ENCODE measurements at places on chromosomes 2 and 18. TPM values are rescaled to one million over a fixed set of nuclear protein-coding genes. Genes with fewer than 3 reads are reported as not detected.

DNA sequence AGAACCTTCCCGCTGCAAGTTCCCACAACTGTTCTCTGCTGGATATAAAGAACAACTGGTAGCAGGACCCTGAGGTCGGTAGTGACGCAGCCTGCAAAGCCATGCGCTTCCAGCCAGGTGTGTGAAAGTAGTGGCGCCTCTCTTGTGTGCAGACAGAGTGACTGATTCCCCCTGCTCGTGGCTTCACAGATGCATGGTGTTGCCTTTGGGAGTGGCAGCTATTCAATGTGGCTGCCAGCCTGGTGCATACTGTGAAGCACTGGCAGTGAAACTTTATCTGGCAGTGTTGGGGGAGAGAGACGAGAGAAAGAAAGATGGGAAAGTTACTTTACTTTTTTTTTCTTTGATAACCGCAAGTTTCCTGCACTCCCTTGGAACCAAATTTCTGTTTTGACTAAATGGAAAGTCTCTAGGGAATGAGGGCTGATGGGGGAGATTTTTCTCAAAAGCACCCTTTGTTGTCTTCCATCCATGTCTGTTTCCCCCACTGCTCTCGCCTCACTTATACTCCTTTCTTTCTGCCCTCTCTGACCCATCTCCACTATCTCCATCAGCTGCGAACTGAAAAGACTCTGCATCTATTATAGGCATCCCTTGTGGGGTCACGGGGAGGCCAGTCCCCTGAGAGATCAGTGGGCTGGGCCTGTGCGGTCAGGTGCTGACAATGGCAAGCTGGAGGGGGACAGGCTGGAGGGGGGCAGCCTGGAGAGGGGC, 90.0 kb upstream of the TNP1 start:
- no peak for DNase-seq
- no peaks in the 10 kb centered on the region for H3K36me3 ChIP-seq
- no peak overlapping the region for H3K4me3 ChIP-seq
- no peaks in the 10 kb centered on the region for H3K27me3 ChIP-seq
- H3K4me1 ChIP-seq, result no peaks in the 10 kb centered on the region
- H3K27ac ChIP-seq, result no peak overlapping the region

DNA sequence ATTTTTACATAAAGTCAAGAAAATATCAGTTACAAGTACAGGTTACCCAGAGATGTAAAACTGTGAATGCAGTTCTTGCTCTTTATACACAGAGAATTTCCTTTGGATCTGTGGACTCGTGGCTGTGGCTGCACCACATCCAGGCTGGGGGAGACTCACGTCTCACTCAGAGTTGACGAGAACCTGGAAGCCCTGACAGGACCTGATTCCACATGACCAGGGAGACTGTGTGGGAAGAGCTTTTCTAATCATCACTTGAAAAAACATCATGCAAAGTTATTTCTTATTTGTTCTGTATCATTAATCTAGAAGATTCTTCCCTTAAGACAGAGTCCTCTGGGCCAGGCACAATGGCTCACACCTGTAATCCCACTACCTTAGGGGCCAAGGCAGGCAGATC, 1159.0 kb downstream of the RPIA start:
- H3K4me1 ChIP-seq, result no peaks in the 10 kb centered on the region
- H3K27me3 ChIP-seq, result no peaks in the 10 kb centered on the region
- no peak for DNase-seq
- H3K4me3 ChIP-seq, result no peak overlapping the region
- no peak overlapping the region for H3K27ac ChIP-seq

DNA sequence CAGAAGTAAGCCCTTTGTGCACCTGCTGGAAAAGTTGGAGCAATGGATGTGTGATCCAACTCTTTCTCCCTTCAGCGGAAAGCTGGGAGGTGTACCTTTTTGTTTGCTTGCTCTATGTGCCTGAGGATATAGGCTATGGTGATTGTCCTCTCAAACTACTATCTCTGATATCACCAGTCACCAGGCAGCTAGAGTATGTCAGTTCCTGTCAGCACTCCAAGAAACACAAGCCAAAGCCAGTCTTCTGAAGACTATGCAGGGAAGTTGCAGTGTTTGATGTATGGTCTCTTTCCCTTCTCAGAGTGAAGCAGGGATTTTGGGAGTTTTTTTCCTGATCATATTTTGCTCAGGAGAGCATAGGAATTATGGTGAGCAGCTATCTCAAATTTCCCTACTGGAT, 146.4 kb downstream of the PTH2R start:
- H3K36me3 ChIP-seq, result no peaks in the 10 kb centered on the region
- H3K27me3 ChIP-seq, result no peaks in the 10 kb centered on the region
- no peak overlapping the region for H3K27ac ChIP-seq
- H3K4me1 ChIP-seq, result no peaks in the 10 kb centered on the region
- H3K4me3 ChIP-seq, result no peak overlapping the region
- DNase-seq, result no peak

- H3K4me3 ChIP-seq, result peak overlapping the region; percentile 67
- H3K4me1 ChIP-seq, result peaks cover 8% of the 10 kb centered on the region
- no peaks in the 10 kb centered on the region for H3K36me3 ChIP-seq
- H3K27me3 ChIP-seq, result no peaks in the 10 kb centered on the region
- peak overlapping the region; percentile 34 for H3K27ac ChIP-seq
Observed at GRCh38 chr2:25339791-25340180, 1.9 kb downstream of the DNMT3A start.

- no peaks in the 10 kb centered on the region for H3K27me3 ChIP-seq
- peak; percentile 4 for DNase-seq
- no peak overlapping the region for H3K27ac ChIP-seq
- peaks cover 10% of the 10 kb centered on the region for H3K4me1 ChIP-seq
- H3K36me3 ChIP-seq, result no peaks in the 10 kb centered on the region
- no peak overlapping the region for H3K4me3 ChIP-seq
Observed at GRCh38 chr2:159066541-159067156, 98.2 kb downstream of the TANC1 start.

DNA sequence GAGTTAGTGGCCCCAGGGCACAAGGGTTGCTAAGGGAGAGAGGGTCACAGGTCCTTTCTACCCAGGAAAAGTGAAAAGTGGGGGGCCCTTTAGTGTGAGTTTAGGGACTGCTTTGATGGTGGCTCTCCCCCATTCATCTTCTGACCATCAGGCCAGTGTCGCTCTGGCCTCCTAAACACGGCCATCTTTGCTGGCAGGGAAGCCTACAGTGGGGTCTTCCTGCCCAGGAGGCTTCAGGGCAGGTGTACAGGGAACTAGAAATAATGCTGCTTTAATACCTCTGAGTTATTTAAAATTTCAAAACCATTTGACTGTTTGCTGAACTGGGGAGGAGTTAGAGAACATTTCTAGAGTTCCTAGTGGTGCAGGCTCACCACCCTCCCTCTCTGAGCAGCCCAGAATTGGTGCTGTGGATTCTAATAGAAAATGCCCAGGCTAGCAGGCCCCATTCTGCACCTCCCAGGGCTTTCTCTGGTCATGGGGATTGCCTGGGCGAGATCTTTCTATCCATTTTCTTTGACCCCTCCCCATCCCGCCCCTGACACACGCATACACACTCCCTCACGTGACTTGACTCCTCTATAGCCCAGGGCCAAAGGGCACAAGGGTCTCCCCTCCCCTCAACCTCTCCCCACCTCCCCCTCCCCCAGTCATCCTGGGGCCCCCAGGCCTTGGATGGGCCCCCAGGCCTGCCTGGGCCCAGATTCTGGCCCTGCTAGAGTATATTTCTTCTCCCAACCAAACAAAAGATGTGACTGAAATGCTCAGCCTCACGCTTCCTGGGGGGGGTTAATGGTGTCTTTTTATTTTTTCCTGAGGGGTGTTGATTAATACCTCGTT, 3.1 kb downstream of the PKDCC start:
- H3K4me1 ChIP-seq, result peaks cover 21% of the 10 kb centered on the region
- peak; percentile 55 for DNase-seq
- peak overlapping the region; percentile 83 for H3K27ac ChIP-seq
- peak overlapping the region; percentile 49 for H3K4me3 ChIP-seq
- H3K27me3 ChIP-seq, result no peaks in the 10 kb centered on the region
- no peaks in the 10 kb centered on the region for H3K36me3 ChIP-seq

GRCh38 chr2:48345176-48345575, 184.8 kb upstream of the STON1 start:
- no peak for DNase-seq
- H3K27me3 ChIP-seq, result no peaks in the 10 kb centered on the region
- no peak overlapping the region for H3K4me3 ChIP-seq
- no peaks in the 10 kb centered on the region for H3K4me1 ChIP-seq
- H3K27ac ChIP-seq, result no peak overlapping the region
- H3K36me3 ChIP-seq, result no peaks in the 10 kb centered on the region

DNA sequence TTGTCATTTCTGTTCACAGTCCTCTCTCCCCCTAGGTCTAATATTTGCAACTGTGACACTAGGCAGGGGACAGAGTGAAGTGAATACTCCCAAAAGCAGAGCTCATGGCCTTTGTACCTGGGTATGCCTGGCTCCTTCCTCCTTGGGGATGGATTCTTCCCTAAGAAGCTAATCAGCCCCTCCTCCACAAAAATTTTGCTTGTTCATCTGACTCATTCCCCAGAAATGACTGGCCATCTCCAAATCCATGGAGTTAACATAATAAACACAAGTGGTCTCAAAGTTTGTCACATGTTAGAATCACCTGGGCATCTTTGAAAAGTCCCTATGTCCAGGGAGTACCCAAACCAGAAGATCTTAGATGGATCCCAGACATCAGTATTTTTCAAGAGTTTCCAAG, 65.3 kb downstream of the SUCLG1 start:
- H3K4me3 ChIP-seq, result no peak overlapping the region
- no peaks in the 10 kb centered on the region for H3K4me1 ChIP-seq
- H3K27me3 ChIP-seq, result no peaks in the 10 kb centered on the region
- H3K27ac ChIP-seq, result no peak overlapping the region
- DNase-seq, result no peak
- no peaks in the 10 kb centered on the region for H3K36me3 ChIP-seq

DNA sequence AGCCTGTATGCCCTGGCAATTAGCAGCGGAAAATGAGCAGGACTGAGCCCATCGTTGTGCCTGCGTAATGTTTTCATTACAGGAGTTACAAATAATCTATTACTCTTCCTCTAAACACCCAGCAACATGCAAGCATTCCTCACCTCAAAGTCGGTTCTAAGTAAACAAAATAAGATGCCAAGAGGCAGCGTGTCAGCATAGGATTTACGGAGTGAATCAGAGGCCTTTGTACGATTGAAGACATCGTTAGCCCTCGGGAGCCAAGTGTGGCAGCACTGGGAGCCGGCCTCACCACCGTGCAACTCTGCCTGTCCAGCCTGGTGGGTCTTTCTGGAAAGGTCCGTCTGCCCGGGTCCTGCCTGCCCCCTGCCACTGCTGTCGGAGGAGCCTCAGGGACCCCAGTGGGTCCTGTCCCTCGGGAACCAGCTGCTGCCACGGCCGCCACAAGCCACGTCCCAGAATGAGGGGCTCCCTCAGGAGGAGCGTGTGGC, 80.1 kb upstream of the CTDP1 start:
- H3K27me3 ChIP-seq, result no peaks in the 10 kb centered on the region
- no peak overlapping the region for H3K4me3 ChIP-seq
- no peaks in the 10 kb centered on the region for H3K36me3 ChIP-seq

GRCh38 chr2:218418717-218419458, at the start of gene VIL1:
TSS of gene VIL1 (plus strand) at chr2:218419123. CDS start at chr2:218423779, 4,656 bp downstream.
- peak; percentile 94 for DNase-seq
- H3K4me3 ChIP-seq, result peak within 1 kb of the TSS; percentile 59
- H3K4me1 ChIP-seq, result peaks cover 4% of the 10 kb centered on the region
- no peaks in the 10 kb centered on the region for H3K36me3 ChIP-seq
- H3K27ac ChIP-seq, result peak within 1 kb of the TSS; percentile 88
- no peaks in the 10 kb centered on the region for H3K27me3 ChIP-seq

GRCh38 chr18:49610022-49610445, 48.2 kb downstream of the LIPG start:
- H3K27ac ChIP-seq, result no peak overlapping the region
- no peak overlapping the region for H3K4me3 ChIP-seq
- no peaks in the 10 kb centered on the region for H3K27me3 ChIP-seq
- peaks cover 5% of the 10 kb centered on the region for H3K4me1 ChIP-seq
- H3K36me3 ChIP-seq, result no peaks in the 10 kb centered on the region

- DNase-seq, result no peak
- no peak overlapping the region for H3K4me3 ChIP-seq
- H3K4me1 ChIP-seq, result no peaks in the 10 kb centered on the region
- no peak overlapping the region for H3K27ac ChIP-seq
- H3K36me3 ChIP-seq, result no peaks in the 10 kb centered on the region
- H3K27me3 ChIP-seq, result no peaks in the 10 kb centered on the region
Observed at GRCh38 chr2:102258386-102259074, 52.8 kb upstream of the IL1RL1 start.

DNA sequence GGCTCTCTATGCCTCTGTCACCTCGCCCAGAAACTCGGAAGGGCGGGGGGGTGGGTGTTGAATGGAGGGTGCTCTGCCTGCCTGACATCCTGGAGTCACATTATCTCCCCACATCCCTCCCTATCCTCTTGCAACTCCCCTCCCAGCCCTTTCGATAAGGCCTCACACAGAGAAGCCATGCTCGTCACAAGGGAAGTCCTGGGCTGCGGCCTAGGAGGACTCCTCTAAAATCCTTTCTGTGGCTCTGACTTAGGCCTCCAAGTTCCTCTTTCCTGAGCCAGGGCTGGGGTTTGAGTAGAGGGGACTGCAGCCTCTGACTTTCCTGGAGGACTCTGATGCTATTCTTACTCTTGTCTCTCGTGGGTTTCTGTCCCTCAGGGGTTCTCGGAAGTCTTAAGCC, 75.0 kb upstream of the PKDCC start:
- H3K4me3 ChIP-seq, result no peak overlapping the region
- no peaks in the 10 kb centered on the region for H3K36me3 ChIP-seq
- H3K4me1 ChIP-seq, result peaks cover 2% of the 10 kb centered on the region
- DNase-seq, result no peak

DNA sequence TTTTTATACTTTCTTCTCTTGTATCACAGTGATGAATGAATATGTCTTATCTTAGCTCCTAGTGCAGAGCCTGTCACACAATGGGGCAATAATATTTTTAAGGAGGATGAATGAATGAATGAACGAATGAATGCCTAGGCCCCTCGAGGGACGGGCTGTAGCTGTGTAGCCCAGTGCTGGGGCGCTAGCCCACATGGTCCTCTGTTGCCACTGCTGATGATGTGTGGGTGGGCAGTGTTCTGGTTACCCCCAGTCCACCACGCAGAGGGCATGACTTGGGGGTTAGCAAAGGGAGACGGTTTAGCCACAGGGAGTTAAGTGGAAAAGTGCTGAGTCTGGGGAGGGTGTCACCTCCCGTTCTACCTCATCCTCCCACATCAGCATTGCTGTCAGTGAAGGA, 134.2 kb downstream of the SMAD7 start:
- H3K27me3 ChIP-seq, result no peaks in the 10 kb centered on the region
- H3K4me1 ChIP-seq, result peaks cover 5% of the 10 kb centered on the region
- H3K27ac ChIP-seq, result no peak overlapping the region
- H3K4me3 ChIP-seq, result no peak overlapping the region

DNA sequence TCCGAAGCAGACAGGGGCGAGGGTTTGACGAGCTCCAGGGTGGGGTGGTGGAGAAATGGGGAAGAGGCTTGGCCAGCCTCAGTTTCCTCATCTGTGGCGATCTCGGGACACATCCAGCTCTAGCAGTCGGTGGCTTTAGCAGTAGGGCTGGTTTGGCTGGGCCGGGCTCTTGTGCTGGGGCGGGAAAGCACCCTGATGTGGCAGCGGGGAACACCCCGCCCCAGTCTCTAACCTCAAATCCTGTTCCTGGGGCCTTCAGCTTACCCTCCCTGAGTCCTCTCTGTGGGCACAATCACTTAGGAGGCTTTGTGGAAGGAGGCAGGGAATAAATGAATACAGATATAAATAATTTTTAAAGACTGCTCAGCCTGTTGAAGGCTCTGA, 26.5 kb upstream of the MCFD2 start:
- H3K4me3 ChIP-seq, result peak overlapping the region; percentile 80
- peak; percentile 68 for DNase-seq
- H3K27ac ChIP-seq, result peak overlapping the region; percentile 94
- H3K4me1 ChIP-seq, result no peaks in the 10 kb centered on the region

Gene KIF5C
- 3.4 TPM for total RNA-seq

Gene ZNF385B
- total RNA-seq, result 0.10 TPM

Gene OTX1
- total RNA-seq, result not detected

Gene ICOS
- 0.32 TPM for total RNA-seq

Gene PKDCC
- 125 TPM for total RNA-seq

Gene DCDC2C
- total RNA-seq, result not detected

Gene BOLL
- total RNA-seq, result not detected

Gene TCF23
- 0.05 TPM for total RNA-seq

Gene LBX2
- 0.50 TPM for total RNA-seq

Gene CACNB4
- 1.0 TPM for total RNA-seq

Gene MOCOS
- total RNA-seq, result 6.8 TPM

All from colonic mucosa (tissue), 4 donors.